Activated B cell treated with CpG ODN at 0.5 μM for 24 hours (primary cell): ENCODE measurements at places on chromosomes 3 and 15.

DNA sequence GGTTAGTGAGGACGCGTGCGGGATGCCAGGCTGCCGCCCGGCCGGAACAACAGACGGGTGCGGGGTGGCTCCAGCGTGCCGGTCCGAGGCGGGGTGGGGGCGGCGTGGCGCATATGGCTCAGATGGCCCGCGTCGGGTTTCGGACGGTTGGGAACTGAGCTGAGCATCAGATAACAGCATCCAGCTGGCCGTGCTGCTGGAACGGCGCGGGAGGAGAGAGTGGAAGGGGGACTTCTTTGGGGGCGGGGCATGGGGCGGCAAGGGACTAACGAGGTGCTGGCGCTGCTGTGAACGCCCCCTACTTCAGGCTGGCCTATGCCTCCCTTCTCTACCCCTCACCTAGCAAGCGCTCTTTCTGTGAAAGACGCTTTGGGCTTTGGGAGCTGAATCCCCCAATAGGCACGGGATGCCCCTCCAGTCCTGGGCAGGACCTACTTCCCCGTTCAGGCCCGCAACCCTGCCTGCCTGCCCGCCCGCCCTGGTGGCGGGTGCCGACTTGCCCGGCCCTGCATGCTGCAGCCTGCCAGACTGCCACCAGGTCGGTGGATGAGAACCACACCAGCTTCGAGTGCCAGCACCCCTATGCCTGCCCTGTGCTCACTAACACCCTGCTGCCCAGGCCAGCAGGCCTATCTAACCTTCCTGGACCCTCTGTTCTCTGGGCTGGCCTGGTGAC is 542 bp downstream of the INKA1 start:
- DNase-seq = peak; percentile 62

GRCh38 chr15:79969146-79969545 is 1.9 kb downstream of the BCL2A1 start:
- DNase-seq = no peak

- DNase-seq = no peak
Observed at GRCh38 chr3:108489776-108490175, 20.6 kb downstream of the MYH15 start.

DNA sequence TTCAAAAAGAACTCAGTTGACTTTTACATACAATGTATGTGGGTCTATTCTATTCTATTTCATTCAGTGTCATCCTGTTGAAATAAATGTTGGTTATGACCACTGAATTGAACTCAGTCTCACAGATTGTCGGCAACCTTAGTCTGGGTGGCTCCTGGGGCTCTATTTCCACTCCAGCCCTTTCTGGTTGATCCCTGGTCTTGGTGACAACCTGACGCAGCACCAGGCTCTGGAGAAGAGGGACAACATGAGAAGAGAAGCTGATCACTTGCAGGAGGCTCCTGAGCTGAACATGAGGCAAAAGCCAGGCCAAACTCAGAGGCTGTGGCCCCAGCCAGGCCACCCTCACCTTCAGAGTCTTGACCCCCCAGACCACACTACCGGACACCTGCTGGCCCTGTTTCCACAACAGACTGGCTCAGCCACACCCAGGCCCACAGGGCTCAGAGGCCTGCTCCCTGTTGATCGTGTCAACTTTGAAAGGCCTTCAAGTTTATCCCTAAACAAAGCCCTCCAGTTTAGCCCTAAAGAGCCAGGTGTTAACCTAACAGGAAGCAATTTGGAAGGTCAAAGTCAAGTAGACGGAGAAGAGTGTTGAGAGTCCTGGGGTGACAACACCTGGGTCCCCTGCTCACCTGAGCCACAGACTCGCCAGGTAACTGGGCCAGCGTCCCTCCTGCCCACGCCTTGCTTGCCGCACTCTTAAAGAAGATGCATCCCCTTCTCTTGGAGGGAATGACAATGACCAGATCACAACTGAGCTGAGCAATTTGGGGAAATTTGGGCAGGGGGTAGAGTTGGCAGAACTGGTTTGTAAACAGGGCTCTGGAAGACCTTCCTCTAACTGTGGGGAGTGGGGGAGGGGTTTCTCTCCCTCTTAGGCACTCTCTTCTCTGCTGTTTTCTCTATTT is 15.4 kb upstream of the MUC20 start:
- no peak for DNase-seq

- DNase-seq = no peak
Observed at GRCh38 chr3:122310361-122310760, 14.7 kb upstream of the CSTA start.

GRCh38 chr3:13665582-13666226 is 116.8 kb downstream of the FBLN2 start:
- no peak for DNase-seq

DNA sequence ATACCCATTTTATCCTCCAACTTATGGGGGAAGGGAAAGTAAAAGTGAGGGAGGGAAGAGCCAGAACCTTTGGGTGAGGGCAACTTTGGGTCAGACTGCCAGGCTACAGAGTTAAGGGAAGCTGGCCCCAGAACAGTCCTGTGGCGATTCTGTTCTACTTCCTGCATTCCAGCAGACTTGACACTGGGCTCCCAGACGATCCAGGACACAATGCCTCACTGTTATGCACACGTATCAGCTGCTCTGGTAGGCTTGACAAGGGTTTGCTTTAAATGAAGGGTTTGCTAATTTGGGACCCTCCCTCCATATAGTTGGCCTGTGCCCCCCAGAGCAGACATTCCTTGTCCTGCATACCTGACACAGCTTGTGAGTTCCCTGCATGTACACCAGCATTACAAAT is 10.7 kb downstream of the GORASP1 start:
- DNase-seq = no peak

- no peak for DNase-seq
Observed at GRCh38 chr3:101464235-101464634, 48.8 kb downstream of the SENP7 start.

- DNase-seq = no peak
Observed at GRCh38 chr3:4856136-4856535, 123.1 kb upstream of the BHLHE40 start.

DNA sequence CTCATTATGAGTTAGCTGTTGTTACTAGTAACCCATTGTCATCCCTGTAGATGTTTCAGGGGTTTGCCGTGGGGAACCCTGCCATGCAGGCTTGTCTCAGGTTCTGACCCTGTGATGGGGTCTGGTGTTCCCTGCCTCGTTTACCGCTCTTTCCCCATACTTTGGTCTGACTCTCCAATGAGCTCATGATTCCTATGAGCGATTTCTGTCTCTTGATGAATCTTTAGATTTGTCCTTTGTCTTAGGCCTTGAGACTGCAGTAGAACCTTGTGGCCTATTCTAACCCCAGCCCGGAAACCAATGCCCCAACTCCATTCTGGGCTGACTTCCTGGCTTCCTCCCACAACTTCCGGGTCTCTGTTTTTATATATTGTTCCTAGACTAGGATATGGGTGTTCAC is 11.3 kb upstream of the IQGAP1 start:
- DNase-seq = no peak

DNA sequence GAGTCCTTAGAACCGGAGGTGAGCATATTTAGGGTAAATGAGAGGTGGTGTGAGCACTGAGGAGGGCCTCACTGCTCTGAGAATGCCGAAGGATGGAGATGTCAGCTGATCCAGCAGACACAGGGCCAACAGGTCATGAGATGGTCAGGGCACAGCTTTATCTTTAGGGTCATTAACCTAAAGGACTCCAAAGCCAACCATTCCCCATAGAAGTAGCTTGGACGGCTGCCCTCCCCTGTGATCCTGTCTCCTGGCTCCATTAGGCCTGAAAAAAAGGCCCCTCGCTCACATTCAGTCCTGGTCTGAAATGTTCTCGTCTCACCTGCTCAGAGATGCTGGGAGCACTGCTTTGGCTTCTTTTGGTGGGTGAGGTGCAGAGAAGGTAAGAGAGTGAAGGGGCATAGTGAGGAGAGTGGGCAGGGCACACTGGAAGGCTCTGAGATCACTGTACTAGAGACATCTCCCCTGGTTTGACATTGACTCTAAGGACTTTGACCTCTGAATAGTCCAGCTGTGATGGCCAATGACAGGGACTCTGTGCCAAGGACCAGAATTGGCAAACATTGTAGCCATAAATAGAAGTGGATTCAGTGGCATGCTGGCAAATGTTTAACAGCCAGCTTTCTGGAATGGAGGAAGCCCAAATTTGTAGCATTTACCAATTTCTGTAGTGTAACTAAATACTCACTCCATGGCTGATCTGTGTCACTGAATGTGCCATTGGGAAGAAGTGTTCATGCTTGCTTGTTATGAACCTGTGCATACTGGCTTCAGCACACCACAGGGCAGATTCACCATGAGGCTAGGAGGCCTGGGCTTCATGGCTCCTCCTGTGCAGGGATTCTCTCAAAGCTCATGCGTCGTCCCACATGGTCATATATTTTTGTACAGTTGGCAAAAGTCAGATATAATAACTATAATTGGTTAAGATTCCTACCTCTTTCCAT is 76.2 kb upstream of the MRPS22 start:
- DNase-seq = no peak

DNA sequence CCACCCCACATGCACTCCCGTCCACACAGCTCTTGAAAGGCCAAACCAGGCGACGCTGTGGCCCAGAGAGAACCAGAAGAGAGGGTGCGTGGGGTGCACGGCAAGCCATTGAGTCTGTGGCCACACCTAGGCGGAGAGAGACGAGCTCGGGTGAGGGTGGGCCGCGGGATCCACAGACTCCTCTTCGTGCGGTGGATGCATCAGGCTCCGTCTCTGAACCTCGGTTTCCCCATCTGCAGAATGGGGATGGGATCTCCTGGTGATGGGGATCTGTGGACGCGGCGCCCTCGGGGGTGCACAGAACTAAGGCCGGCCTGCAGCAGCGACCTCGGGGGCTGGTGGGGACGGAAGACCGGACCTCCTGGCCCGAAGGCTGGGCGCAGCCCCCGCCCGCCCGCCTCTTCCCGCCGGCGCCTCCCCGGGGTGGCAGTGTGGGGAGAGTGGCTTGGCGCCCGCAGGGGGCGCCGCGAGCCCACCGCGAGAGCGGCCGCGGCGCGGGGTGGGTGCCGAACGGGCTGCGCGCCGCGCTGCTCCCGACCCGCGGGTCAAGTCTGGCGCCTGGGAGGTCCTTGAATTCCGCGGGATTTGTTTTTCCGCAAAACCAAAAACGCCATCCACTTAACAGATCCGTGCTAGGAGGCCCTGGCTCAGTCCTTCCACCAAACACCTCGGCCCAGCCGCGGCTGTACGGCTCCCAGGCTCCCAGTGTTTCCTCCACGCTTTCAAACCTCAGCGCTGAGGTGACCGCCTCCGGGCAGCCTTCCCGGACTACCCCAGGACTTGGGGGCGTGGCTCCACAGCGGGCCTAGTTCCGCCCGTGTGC is 13.2 kb upstream of the ADPGK start:
- DNase-seq = peak; percentile 48

DNA sequence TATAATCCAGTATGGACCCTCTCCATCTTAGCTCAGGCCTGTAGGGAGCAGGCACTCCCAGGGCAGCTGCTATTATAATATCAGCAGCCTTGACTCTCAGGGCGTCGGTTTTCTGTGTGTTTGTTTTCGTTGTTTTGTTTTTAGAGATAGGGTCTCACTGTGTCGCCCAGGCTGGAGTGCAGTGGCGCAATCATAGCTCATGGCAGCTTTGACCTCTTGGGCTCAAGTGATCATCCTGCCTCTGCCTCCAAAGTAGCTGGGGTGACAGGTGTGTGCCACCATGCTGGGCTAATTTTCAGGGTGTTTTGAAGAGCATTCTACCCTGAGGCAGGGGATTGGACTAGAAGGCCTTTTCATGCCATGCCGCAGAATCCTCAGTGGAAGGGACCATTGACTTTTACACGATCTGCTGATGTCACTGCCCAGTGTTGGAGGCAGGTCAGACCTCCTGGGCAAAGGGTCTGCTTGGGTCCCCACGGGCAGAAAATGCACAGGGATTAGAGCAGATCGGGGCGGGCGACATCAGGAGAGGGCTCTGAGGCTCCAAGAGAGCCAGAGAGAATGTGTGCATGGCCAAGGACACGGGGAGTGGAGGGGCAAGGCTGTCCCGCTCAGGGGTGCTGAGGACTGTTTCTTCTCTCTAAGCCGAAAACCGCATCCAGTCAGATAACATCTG is 7.8 kb downstream of the MELTF start:
- DNase-seq = peak; percentile 18

DNA sequence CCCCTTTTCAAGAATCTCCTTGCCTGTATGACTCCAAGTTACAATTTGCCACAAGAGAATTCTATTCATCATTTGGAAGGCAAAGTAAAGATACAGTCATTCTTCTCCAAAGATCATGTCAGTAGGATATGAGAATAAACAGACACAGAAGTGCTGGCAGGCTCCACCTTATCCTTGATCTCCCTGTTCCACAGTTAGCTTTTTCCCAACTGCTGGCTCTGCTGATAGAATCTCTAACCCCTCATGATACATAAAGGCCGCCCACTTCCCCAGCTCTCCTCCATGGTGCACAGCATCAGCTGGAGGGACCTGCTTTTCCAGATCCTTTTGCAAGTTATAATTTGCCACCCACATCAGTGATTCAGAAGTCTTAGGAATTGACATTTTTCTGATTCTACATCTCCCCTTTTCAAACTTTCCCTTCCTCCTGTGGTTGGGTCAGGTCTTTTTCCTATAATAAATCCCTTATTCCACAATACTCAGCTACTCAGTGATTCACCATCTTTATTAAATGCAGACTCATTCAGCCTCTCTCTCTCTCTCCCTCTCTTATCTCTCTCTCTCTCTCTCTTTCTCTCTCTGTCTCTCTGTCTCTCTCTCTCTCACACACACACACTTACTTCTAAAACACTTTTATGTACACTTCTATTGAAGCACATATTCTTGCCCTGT is 465.4 kb downstream of the GBE1 start:
- no peak for DNase-seq

DNA sequence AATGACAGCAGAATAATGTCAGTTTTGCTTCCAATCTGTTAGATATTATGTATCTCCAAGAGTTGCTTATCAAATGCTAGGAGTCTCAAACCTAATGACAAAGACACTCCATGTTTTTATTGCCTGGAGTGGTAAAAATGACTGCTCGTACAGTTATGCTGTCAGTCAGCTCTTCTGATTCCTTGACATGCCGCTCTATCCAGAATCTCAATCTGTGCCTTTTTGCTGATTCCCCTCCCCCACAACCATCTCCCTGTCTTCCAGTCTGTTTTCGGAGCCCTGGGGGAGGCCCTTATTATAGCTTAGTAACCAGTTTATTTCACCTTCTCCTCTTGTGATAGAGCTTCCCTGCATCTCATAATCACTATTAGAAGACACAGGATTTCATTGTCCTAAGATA is 2.6 kb downstream of the MKRN2 start:
- DNase-seq = no peak

- no peak for DNase-seq
Observed at GRCh38 chr15:55322467-55322866, 3.4 kb downstream of the PIGB start.
